ENCODE measurements at places on chromosomes 13 and 19. TPM values are rescaled to one million over a fixed set of nuclear protein-coding genes. Genes with fewer than 3 reads are reported as not detected.

- DNase-seq: no peak
Observed at GRCh38 chr19:17834350-17835181, 13.2 kb downstream of the JAK3 start.

- no peak for DNase-seq
Observed at GRCh38 chr13:101917475-101917810, 465.0 kb downstream of the ITGBL1 start.

S1PR4 gene
- polyA plus RNA-seq: 0.33 TPM

- DNase-seq: no peak
Observed at GRCh38 chr13:25281935-25282332, 5.4 kb downstream of the MTMR6 start.

DNA sequence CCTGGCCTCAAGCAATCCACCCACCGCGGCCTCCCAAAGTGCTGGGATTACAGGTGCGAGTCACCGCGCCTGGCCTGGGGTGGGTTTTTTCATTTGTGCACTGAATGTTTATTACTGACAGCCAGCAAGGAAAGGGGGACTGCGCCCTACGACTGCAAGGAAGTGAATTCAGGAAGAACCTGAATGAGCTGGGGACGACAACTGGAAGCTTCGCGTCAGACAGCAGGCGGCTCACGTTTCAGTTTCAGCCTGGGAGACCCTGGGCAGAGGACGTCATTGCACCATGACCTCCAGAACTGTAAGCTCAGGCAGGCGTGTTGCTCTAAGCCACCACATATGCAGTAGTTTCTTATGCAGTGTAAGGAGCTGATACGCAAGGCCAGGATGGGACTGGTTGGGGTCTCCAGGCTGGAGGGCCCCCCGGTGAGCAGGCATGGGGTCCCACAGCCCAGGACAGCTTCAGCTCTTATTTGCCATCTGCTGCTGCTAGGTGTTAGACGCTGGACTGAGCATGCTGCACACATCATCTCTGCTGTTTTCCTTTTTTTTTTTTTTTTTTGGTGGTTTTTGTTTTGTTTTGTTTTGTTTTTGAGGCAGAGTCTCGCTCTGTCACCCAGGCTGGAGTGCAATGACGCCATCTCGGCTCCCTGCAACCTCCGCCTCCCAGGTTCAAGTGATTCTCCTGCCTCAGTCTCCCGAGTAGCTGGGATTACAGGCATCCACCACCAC is 66.6 kb downstream of the GADD45B start:
- DNase-seq: no peak

GRCh38 chr13:79786176-79786575 is 305.2 kb downstream of the NDFIP2 start:
- DNase-seq: no peak
